Activated CD4-positive, alpha-beta T cell treated with anti-CD3 and anti-CD28 coated beads for 4 hours (primary cell): ENCODE measurements at places on chromosomes 1 and 21.

- DNase-seq: no peak
Measured at GRCh38 chr1:24182061-24182460, 5.0 kb downstream of the IFNLR1 start.

DNA sequence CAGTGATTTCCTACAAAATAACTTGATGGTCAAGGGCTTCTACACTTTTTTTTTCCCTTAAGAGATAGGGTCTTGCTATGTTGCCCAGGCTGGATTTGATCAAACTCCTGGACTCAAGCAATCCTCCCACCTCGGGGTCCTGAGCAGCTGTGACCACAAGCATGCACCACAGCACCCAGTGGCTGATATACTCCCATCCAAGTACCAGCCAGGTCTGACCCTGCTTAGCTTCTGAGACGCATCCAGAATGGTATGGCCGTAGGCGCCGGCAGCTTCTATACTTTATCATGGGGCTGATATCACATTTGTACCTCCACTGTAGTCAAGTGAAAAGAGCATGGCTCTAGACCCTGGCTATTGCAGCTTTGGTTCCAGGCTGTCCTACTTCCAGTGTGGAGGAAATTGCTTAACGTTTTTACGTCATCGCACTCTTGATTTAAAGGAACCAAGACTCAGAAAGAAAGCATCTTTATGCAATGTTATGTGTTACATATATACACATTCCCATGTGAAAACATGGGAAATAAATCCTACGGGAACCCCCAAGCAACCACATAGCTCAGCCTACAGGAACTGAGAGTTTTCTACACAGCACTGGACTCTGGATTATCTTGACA is 39.5 kb downstream of the PDPN start:
- DNase-seq: no peak

- DNase-seq: peak; percentile 5
Measured at GRCh38 chr1:236759252-236759859, 35.7 kb upstream of the MTR start.

GRCh38 chr1:159483501-159483900 is 44.0 kb downstream of the OR10J1 start:
- no peak for DNase-seq

DNA sequence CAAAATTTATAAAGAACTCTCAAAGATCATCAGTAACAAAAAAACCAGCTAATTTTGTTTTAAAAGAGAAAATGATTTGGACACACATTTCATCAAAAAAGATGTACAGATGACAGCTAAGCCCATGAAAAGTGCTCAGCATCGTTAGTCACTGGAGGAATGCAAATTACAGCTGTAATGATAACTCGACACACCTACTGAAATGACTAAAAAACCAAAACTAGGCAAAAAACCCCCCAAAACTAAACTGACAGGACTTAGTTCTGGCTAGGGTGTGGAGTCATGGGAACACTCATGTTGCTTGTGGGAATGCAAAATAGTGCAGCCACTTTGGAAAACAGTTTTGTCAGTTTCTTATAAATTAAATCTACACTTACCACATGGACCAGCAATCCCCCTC is 59.5 kb downstream of the CNIH3 start:
- no peak for DNase-seq

DNA sequence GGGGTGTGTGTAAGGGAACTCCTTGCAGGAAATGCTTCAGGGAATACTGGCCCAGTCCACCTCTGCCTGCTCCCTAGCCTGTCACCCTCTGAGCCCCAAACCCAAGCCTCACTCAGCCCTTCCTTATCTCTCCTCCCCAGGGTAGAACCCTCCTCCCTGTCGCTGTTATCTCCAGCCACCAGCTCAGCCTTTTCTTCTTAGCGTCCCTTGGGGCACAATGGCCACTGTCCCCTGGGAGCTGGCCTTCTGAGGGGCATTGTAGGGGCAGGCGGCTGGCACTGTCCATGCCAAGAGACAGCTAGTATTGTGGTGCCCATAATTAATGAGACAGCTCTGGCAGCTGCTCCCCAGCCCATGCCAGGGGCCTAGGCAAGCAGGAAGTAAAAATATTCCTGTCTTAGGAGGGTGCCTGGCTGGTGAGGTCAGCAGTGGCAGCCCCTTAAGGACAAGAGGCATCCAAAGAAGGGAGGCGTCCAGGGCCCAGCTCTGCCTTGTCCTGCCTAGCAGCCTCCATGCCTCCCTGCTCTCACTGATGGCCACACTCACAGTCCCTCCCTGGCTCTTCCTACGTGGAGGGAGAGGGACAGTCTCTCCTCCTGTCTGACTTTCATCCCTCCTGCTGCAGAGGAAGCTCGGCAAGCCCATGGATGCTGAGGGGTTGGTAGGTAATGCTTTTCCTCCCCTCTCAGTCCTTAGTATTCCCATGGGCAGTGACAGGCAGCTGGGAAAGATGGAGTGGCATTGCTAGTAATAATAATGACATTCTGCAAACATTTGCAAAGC is 37.5 kb downstream of the KCNQ4 start:
- DNase-seq: no peak

DNA sequence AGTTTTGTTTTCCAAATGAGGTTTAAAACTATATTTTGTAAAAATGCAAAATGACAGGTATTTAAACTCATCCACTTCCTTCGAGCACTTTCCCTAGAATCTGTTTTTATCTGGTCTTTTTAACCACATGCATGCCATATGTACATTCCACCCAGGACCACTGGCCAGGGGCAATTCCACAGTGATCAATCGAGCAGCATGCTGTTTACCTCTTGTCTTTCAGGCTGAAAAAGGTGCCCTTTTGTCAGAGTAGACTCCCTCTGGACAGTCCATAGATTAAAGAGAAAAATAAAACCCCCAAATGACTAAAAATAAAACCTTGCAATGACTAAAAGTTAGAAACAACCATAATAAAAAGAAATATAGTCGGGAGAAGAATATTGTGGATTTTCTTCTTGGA is 313.3 kb downstream of the LMO4 start:
- DNase-seq: no peak

DNA sequence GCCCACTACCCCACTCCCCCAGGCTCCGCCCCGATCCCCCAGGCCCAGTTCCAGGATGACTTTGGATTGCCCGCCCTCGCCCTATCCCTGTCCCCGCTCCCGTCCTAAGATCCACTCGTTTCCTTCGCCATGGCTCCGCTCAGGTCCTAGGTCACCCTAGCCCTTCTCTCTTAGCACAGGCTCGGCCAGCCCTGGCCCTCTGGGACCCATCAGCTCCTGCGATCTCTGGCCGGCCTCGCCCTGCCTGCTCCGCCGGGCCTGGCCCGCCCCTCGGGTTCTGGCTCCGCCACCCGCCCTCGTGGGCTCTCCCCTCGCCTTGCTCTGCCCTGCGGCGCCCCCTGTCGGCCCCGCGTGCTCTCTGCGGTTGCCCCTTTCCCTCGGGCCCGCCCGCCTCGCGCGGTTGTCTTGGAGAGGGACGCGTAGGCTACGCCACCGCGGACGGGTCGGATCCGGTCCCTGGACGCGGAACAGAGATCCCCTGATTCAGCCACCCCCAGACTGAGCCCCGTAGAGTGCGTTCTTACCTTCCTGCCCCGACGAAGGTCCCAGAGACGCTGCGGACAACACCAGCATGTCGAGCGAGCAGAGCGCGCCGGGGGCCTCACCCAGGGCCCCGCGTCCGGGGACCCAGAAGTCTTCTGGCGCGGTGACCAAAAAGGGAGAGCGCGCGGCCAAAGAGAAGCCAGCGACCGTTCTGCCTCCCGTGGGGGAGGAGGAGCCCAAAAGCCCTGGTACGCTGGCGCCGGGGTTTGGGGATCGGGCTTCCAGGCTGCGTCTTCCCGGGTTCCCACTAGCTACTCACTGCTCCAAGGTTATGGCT is at the start of gene LRRC71:
Gene LRRC71, plus strand, starts transcription at position 400 of the 820 bp plus-strand sequence. Its CDS starts 172 bp downstream, at position 572.
- peak; percentile 39 for DNase-seq

DNA sequence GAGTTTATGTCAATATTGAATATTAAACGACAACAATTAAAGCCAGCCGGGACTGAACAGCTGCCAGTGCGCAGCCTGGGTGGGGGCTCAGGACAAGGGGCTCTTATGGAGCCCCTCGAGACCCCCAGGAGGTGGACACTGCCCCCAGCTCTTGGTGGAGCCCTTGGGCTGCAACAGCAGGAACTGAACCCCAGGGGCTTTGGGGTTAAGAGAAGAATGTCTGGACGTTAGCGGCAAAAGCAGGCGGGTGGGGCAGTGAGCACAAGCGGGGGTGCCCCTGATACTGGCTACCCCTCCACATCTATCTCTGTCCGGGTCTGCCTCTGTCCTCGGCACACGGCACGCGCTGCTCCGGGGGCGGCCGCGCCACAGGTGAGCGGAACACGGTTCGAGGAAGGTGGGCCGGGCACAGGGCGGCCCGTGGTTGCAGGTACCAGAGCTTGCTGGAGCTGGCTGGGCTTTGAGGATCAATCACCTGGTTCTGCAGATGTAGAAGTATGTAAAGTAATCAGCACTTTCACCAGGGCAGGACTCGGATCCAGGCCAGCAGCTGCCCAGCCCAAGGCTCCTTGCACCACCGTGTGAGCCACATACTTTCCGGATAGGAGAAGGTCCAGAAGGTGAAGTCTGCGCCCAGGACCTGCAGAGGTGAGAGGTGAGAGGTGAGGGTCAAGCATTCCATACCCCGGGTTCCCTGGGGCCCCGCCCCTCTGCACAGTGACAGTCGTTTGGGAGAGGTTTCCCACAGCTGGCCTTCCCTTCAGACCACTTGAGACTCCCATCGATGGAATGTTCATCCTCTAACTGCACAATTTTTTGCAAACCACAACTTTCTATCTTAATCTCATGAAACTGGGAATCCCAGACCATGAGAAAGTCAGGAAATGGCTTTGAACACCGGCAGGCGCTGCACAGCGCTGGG is 12.4 kb upstream of the POFUT2 start:
- DNase-seq: no peak

GRCh38 chr21:45618846-45619485 is 24.6 kb upstream of the PCBP3 start:
- DNase-seq: no peak

DNA sequence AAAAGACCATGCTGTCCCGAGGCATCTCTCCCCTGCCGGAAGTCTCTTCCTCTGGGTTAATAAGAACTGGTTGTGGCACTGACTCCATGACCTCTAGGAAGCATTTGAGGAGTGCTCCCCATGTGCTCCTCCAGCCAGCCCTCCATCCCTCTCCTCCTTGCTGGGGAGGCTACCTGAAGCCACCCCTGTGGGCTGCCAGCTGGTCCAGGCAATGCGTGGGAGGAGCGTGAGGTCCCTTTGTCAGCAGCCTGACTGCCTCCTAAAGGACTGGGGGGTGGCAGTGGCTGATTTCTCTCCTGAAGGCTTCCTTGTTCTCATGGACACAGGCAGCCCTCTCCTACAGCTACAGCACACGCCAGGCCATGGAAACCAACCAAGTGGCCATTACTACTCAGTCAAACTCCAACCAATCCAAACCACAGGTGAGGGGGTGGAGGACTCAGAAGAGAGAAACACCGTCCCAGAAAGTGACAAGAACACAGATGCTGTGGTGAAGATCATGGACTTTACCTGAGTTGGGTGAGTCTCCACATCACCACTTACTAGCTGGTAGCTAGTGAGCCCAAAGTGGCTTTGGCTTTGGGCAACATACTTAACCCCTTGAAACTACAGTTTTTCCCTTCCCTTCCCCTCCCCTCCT is 35.2 kb downstream of the NENF start:
- DNase-seq: no peak

- no peak for DNase-seq
Measured at GRCh38 chr1:33712186-33712585, 151.7 kb upstream of the HMGB4 start.

GRCh38 chr1:227070638-227071285 is 130.7 kb downstream of the COQ8A start:
- no peak for DNase-seq

DNA sequence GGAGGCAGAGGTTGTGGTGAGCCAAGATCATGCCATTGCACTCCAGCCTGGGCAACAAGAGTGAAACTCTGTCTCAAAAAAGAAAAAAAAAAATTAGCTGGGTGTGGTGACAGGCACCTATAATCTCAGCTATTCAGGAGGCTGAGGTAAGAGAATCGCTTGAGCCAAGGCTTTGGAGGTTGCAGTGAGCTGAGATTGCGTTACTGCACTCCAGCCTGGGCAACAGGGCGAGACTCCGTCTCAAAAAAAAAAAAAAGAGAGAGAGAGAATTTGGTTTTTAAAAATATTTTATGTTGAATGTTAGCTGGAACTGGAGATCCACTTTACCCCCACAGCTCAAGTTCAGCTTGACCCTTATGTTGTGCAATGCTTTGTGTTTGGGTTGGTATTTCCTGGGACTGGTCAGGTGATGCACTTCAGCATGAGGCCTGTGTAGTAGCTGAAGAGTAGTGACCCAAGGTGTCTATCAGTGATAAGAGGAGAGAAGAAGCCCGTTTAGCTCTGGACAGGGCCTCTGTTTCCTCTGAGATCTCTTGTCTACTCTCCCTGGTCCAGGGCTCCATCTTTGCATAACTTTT is 36.8 kb upstream of the MACF1 start:
- no peak for DNase-seq
